ENCODE measurements at places on chromosomes 3 and 15.

DNA sequence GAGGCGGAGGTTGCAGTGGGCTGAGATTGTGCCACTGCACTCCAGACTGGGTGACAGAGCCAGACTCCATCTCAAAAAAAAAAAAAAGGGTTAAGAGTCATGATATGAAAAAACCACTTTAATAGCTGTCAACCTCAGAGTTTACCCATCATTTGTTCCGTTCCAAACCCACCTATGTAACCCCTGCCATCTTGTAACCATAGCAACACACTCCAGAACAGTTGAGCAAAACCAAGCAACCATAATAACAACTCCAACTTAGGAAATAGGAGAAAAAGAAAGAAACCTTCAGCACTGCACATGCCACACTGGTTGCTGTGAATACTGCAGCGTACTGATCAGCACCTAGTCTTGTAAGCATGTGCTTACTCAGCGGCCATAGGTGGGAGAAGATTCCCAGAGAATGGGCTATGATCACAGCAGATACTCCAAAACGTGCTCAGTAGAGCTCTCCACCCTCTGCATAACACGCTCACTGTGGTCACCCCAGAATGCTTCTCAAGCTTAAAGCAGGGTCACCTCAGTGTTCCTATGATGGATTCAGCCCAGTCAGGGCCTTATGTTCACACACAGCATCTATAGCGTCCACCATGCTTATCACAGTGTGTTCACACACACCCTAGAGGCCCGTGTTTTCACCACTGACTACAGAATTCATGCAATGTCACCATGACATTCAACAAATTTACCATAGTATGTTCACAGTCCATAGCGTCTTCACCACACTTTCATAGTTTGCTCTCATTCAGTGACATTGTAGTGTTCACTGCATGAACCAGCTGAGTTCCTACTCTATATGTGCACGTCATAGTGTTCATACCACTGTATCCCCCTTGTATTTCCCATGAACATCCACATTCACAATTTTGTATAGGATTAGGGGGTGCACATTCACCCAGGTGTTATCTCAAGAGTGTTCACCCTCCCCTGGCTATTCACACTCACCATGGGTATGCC, 6.5 kb upstream of the CILP start:
- DNase-seq: no peak

DNA sequence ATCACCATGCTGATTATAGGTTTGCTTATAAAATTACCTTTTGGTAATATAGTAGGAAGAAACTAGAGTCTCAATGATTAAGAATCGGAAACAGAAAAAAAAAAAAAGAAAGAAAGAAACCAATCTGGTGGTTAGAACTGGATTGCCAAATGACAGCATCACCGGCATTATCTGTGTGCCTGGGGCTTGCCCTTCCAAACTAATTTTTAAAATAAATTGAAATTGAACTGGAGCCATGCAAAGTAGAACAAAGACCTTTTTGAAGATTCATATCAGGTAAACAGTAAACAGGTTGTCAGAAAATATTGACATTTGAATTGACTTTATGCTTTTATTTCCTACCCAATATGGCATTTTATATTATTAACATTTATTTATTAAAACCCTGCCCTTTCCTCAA, 11.2 kb upstream of the CPB1 start:
- no peak for DNase-seq

DNA sequence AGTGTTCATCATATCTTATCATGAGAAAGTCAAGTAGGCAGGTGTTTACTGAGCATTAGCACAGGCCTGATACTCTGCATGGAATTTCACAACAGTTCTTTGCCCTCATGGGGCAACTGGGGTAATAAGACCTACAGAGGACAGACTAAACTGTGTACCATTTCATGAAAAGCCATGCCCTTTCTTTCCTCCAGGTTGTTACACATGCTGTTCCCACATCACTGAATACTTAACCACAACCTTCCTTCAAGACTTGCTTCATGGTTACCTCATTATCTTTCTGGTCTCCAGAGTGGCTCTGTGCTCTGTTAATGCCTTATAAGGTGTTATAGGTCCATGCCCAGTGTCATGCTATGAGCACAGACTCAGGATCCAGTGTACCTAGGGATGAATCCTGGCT, 28.2 kb upstream of the RSL24D1 start:
- no peak for DNase-seq

DNA sequence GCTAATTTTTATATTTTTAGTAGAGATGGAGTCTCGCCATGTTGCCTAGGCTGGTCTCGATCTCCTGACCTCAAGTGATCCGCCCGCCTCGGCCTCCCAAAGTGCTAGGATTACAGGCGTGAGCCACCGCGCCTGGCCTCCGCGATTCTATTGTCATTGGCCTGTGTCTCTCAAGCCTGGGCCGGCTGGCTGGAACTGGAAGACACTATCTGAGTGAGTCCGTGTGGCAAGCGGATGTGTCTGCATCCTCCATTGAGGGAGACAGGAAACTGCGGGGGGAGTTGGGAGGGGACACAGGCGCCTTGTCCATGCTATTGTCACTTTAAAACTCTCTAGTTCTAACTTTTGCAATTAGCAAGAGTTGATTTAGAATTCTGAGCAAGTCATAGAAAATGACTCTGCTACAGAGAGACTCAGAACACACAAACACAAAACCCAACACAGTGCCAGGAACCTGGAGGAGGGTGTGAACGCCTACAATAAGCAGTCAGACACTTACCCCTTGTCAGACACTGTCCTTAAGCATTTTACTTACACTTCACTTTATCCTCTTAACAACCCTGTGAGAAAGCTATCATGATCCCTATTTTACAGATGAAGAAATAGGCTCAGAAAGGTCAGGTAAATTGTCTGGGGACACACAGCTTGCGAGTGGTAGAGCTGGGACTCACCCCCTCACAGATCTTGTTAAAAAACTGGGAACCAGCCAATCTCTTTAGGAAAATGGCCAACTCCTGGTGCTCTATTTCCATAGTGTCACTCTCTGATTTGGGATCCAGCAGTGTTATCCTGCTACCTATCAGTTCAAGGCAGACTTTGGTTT, 38.7 kb downstream of the ANP32A start:
- DNase-seq: no peak

DNA sequence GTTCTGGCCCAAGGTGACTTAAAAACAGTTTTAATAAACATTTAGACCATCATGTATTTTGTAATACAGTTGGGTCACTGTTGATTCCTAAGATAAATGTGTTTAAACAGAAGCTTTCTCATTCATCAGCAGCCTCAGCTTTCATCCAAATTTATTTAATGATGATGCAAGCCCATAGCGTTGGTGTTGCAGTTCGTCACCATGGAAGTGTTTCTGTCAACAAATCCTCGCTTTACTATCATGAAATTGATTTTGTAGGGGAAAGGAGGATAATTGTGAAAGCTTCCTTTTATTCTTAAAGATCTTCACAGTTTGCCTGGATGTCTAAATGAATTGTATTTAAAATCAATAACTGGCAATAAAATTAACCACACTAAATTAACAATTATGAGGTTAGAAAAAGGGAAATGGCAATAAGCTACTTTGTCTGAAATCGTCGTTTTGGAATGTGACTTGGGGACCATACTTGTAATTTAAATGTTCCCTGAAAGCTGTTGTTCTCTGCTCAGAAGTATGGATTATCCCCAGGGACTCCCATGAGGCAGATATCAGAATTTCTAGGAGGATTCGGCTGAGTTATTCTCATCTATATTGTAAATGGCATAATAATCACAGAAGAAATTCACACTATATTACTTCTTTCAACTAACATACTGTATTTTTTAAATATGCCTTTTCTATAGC, 29.0 kb downstream of the CMSS1 start:
- no peak for DNase-seq

- no peak for DNase-seq
Observed at GRCh38 chr3:127064391-127065137, 81.6 kb downstream of the PLXNA1 start.

DNA sequence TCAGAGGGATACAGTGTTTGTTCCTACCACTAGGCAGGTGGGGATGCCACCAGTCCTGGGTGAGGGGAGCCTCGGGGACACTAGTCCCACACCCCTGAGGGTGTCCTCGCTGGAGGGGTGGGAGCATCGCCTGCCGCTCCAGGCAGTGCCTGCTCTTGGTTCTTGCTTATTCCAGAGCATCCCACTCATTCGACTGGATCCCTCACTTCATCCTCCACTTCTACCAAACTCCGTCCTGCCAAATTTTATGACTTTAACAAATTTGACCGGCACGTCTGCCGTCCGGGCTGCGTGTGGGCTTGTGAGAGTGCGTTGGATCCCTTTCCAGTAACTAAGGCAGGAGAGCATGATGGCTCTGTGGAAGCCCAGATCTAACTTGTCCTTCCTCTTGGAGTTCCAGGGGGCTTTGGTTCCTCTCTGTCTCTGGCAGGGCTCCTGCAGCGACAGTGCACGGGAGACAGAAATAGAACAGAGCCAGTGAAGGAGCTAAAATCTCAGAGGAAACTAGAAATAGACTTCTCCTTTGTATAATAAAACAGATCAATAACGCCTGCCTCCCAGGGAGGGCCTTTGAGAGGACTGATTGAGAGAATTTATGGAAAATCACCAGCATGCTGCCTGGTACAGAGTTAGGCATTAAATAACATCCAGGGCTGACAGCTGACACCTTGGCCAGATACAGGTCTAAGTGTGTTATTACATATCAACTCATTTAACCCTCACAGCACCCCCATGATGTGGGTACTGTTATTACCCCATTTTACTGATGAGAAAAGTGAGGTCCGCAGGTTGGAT, 34.5 kb downstream of the MGLL start:
- DNase-seq: no peak
